ENCODE measurements at places on chromosomes 3 and 15. TPM values are rescaled to one million over a fixed set of nuclear protein-coding genes. Genes with fewer than 3 reads are reported as not detected.

The RBPMS2 gene
- not detected for total RNA-seq

The PLAAT1 gene
- 0.54 TPM for total RNA-seq

GRCh38 chr3:108590460-108590859 is 938 bp downstream of the DZIP3 start:
- no peak for DNase-seq

GRCh38 chr3:69716119-69716518 is 23.1 kb upstream of the MITF start:
- DNase-seq: no peak

The GABRA5 gene
- total RNA-seq: 8.3 TPM

DNA sequence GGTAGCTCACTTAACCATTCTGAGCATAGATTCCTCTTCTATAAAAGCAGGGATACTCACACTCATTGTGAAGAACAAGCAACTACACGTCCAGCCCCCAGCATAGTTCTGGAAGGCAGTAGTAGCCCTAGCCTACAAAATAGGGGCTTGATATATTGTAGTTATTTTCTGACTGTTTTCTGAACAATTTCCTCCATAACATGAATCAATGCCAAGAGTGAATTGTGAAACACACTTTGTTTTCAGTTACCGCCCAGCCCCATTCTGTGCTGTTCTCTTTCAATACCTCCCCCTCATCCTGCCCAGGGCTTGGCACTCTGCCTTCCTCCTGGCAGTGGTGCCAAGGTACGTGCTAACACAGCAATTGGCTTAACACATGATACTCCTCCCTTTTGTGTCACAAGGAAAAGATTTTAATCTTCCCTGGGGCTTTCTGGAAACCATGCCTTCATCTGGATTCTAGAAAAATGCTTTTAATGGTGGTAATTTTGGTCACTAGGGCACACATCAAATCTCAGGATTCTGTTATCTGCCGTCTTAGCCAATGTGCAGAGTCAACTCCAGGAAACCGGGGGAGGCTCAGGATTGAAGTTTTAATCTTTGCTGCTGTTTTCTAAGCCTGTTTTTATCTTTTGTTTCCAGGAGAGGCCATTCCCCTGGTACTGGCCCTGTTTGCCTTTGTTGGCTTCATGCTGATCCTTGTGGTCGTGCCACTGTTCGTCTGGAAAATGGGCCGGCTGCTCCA is 37.2 kb downstream of the IL20RB start:
- DNase-seq: peak; percentile 51

DNA sequence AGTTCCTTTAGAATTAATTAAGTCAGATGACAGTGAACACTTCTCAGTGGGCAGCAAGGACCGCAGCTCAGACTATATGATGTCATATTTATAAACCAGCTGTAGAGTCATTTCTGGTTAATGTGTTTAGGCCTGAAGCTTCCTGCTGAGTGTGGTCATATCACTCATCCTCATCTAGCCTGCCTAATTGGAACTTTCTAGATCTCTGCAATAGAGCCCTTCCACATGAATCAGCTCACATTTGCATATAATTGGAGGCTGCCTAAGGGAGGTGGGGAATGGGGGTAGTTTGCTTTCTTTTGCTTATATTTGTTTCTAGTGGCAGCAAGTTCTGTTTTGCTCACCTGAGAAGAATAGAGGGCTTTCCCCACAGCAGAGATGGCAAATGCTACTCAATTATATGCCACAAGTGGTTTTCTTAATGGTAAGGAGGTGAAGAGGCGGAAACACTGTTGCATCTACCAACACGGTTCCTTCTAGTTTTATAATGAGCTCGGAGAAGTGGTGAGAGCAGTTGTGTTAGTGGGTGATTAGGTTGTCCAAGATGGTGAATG is 148.1 kb downstream of the KLHL25 start:
- peak; percentile 93 for DNase-seq

The BHLHE40 gene
- 22.8 TPM for total RNA-seq

The FHIT gene
- not detected for total RNA-seq

GRCh38 chr3:30638685-30639412 is 32.4 kb downstream of the TGFBR2 start:
- DNase-seq: no peak

DNA sequence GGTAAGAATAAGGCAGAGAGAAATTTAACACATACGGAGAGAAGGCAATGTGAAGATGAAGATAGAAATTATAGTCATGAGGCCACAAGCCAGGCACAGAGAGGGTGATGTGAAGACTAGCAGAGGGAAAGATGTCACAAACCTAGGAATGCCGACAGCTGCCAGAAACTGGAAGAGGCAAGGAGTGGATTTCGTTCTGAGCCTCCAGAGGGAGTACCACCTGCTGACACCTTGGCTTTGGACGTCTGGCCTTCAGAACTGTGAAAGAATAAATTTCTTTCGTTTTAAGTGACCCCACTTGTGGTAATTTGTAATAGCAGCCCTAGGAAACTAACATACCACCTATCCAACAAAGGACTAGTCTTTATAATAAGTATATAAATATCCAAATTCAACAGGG is 5.0 kb upstream of the SGO1 start:
- DNase-seq: no peak

- DNase-seq: peak; percentile 60
These were observed 58.4 kb downstream of the RBMS3 start for GRCh38 chr3:29339016-29339833.

GRCh38 chr3:179015551-179016020 is 56.0 kb downstream of the ZMAT3 start:
- peak; percentile 83 for DNase-seq

The SERPINI1 gene
- 1.1 TPM for total RNA-seq

DNA sequence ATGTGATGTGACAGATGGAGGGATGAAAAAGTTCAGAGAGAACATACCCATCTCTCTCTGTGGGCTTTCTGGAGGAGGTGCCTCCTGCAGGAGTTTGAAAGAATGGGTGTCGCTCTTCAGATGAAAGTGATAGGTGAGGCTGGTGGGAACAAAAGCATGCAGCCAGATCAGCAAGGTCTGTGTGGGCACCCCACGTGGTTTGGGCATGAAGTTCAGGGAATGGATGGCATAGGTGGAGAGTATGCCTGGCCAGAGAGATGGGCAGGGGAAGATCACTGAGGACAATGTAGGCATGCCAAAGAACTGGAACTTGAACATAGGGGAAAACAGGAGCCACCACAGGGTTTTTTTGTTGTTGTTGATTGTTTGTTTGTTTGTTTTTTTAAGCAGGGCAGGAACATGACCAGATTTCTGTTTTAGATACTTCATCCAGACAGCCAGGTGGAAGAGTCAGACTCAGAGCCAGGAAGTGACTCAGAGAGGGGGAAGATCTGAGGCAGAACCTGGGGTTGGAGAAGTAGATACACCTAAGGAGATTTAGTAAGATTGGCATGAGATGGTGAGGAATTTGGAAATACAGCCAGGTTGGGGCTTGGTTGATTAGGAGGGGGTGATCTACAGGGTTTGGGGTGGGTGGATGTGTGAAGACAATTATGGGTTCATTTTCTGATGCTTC is 64.8 kb upstream of the CLSTN2 start:
- DNase-seq: no peak

The GXYLT2 gene
- total RNA-seq: 11.4 TPM

DNA sequence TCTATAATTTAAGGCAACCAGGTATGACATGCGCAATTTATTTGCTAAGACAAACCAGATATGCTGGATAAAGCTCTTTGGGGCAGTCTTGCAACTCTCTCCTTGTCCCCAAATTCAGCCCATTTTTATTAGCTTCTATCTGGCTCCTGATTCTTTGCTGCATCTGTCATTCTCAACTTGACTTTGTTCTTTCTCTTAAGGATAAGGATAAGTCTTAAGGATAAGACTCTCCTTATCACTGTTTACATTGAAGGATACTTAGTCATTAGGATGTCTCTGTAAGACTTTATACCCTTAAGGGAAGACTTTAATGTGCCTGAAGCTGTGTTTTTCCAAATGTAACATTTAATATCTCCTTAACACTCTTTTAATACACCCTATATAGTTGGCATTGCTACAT is 49.2 kb downstream of the ALCAM start:
- DNase-seq: peak; percentile 65

The AKAP13 gene
- 46.9 TPM for total RNA-seq

The A4GNT gene
- total RNA-seq: not detected

GRCh38 chr3:197196192-197196591 is 102.2 kb downstream of the DLG1 start:
- DNase-seq: peak; percentile 4

- DNase-seq: no peak
These were observed 394.9 kb upstream of the WNT5A start for GRCh38 chr3:55882006-55882405.

GRCh38 chr3:17336291-17336690 is 406.1 kb downstream of the TBC1D5 start:
- DNase-seq: no peak

DNA sequence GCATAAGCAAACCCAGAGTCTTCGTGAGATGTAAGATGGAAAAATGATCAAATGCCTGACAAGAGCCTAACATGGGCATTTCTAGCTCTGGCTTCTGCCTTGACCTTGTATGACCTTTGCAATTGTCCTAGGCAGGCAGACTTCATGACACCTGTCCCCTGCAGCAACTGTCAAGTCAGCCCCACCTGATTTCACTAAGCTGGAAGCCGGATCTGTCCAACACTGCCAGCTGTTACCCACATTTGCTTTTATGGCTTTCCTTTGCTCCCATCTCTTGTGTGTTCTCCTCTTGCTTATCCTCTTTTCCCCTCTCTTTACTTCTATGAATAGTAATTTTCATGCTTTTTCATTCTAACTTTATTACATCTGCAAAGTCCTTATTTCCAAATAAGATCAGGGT is 48.5 kb upstream of the TNIK start:
- DNase-seq: no peak

GRCh38 chr3:123720638-123721037 is 135.8 kb upstream of the HACD2 start:
- no peak for DNase-seq

The RAD51 gene
- 8.4 TPM for total RNA-seq

The VPS33B gene
- total RNA-seq: 9.0 TPM

The CLEC3B gene
- 1.9 TPM for total RNA-seq

DNA sequence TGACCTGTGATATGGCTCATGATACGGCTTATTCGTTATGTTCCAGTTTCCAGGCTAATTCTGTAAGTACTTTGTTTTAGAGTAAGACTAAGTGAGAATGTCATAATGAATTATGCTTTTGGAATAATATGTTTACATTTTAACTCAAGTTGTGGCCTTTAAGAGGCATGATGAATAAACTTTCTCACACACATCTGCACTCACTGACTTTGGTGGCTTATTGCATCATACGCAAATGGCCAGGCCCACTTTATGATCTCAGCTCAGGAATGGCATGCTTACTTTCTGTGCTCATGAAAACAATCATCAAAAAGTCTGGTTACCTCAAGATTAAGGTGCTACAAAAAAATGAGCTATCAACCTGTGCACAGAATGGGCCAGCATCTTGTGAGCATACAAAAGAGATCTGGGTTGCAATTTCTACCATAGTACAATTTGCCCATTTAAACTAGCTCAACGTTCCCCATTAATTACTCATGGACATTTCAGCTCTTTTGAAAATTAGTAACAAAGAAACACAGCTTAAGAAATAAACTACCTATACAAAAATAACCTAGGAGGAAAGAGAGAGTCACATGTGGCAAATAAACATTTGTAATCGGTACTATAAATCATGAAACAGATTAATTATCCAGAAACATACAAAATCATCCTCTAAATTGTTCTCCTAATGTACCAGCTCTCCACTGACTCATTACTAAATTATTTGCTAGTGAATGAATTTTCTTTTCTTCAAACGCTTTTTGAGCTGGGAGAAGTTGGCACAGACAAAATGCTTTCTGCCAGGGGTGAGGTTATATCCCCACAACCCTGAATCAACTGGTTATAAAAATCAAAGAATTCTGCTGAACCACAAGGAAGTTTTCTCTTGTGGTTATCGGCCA is 439.0 kb upstream of the ADAMTS9 start:
- peak; percentile 10 for DNase-seq

DNA sequence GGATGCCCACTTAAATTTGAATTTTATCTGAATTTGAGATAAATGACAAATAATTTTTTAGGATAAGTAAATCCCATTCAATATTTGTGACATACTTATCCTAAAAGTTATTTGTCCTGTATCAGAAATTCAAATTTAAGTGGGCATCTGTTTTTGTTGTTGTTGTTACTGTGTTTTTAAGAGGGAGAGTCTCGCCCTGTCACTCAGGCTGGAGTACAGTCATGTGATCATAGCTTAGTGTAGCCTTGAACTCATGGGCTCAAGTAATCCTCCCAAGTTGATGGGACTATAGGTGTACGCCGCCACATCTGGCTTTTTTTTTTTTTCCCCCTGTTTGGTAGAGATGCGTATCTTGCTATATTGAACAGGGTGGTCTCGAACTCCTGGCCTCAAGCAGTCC is 283.0 kb downstream of the PTPRG start:
- no peak for DNase-seq

DNA sequence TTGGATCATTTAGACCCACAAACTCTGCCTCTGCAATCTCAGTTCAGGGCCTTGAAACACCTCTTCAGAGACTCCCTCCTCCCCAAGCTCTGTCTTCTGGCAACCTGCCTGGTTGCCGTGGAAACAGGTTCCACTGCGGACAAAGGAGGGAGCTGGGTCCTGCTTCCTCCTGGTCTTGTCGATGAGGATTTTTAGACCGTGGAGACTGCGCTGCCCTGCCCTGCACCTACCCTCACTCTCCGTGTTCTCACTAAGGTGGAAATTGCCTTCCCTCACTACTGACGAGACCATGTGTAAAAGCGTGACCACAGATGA is at the start of gene RTP1:
RTP1 (plus strand) TSS at position 152 of the 315 bp plus-strand sequence; CDS start at position 182, 30 bp downstream.
- no peak for DNase-seq

- no peak for DNase-seq
These were observed 11.4 kb downstream of the AMOTL2 start for GRCh38 chr3:134362670-134363380.

DNA sequence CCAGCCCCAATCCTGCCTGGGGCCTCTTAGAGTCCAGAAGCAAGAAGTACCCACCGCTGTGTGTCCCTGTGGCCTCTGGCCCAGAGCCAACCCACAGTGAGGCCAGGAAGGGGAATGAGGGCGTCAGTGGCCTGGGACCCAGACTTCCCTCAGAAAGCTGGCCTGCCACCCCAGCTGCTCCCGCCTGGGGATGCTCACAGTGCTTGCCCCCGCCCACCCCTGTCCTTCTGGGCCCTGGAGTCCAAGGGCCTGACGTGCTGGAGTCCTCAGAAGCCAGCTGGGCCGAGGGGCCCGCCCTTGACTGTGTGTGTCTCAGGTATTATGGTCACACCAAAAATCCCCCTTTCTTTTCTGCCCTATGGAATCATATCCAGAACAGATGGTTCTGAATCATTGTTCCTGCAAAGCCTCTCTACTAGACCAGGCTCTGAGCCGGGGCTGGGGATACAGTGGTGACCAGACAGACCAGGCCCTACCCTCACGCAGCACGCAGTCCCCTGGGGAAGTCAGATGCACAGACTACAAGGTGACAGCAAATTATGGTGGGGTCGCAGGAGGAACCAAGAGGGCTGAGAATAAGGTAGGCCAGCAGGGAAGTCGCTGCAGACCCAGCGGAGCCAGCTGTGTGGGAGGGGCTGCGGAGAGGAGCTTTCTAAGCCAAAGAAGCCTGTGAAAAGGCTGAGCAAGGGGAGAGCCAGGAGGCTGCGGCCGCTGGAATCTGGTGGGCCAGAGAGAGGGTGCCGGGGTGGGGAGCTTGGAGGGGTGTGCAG is 99.1 kb downstream of the VGLL4 start:
- peak; percentile 18 for DNase-seq

The AHSG gene
- total RNA-seq: not detected

GRCh38 chr3:194503081-194503531 is 16.3 kb upstream of the ATP13A3 start:
- DNase-seq: peak; percentile 87

The WDR76 gene
- total RNA-seq: 25.8 TPM

The PLA2G4F gene
- total RNA-seq: not detected
